ENCODE measurements at places on chromosomes 3 and 15.
A peak's percentile ranks its signal among the peaks of the same experiment; 100 is the strongest.

- no peak for ATAC-seq
Observed at GRCh38 chr15:71812966-71813722, 2.8 kb downstream of the NR2E3 start.

DNA sequence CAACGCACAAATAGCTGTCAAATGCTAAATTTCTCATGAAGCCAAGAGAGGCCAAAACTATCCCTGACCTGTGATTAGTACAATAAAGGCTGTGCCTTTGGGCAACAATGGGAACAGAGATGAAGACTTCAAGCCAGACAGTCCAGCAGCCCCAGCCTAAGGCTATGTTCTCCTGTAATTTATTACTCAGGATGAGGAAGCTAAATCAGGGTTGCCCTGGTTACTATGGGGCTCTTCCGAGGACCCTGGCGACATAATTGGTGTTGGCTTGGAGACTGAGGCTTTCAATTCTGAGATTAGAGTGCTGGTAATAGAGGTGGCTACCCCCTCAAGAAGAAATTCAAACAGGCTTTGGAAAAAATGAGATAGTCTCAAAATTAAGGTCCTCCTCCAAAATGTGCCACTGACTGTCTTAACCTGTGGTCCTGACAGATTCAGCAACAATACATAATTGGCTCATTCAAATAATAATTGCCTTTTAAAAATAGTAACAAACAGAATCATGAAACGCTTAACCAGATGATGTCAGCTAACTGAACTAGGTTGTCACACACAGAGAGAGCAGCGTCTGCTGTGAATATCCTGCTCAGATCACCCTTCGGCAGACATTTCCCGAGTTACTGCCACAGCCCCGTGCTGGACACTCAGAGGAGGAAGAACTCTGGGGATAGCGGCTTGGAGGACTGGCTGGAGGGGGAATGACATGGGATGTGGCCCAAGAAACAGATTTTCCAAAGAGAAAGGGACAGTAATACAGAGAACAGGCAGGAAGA is 43.0 kb downstream of the NSMCE3 start:
- ATAC-seq = no peak

DNA sequence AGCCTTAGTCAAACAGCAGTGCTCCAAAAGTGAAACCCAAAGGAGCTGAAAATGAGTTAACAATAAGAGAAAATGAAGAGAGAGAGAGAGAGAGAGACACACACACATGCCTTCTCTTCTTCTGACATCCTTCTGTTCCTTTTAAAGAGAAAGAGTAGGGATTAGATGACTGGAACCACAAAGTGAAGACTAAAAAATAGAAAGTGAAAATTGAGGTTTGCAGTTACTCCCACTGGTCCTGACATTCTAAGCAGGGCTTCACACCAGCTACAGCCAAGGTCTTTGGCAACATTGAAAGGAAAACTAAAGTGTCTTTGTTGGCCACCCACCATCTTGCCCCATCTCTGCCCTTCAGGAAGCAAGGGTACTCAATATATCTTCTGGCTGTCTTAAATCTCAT is 59.2 kb downstream of the USP50 start:
- peak; percentile 36 for ATAC-seq

GRCh38 chr3:51974277-51974962 is 444 bp upstream of the ABHD14A start:
- peak; percentile 15 for ATAC-seq

GRCh38 chr3:24199775-24200247 is 254.7 kb downstream of the NR1D2 start:
- ATAC-seq = no peak

- peak; percentile 57 for ATAC-seq
Observed at GRCh38 chr3:129526121-129526900, 2.1 kb upstream of the RHO start.

- ATAC-seq = no peak
Observed at GRCh38 chr3:108931035-108931434, 22.6 kb downstream of the GUCA1C start.

GRCh38 chr3:54939557-54940300 is 11.9 kb upstream of the LRTM1 start:
- no peak for ATAC-seq

- no peak for ATAC-seq
Observed at GRCh38 chr15:73928241-73928579, 1.9 kb downstream of the LOXL1 start.

DNA sequence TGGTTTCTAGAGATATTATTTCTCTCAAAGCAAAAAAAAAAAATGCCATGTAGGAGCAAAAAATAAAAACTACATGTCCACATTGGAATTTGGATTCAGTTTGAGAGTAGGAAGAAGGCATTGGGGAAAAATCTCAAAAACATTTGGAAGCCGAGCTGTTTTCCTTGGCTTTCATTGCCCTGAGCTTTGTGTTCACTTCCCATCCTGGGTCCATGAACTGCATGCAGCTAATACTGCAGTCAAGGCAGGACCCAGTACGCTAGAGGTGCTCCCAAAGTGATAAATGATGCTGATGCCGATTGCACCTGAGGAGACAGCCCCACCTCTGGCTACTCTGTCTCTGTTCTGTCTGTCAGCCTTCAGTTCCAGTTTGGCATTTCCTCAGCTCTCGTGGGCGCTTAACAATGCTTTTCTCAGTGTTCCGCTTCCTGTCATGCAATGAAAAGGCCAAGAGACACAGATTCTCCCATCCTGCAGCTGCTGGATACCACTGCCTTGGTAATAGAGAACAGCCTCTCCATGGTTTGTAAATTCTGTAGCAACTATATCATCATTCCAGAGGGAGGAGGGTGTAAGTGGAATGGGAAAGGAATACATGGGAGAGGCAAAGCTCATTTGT is 181.8 kb downstream of the RYR3 start:
- no peak for ATAC-seq

DNA sequence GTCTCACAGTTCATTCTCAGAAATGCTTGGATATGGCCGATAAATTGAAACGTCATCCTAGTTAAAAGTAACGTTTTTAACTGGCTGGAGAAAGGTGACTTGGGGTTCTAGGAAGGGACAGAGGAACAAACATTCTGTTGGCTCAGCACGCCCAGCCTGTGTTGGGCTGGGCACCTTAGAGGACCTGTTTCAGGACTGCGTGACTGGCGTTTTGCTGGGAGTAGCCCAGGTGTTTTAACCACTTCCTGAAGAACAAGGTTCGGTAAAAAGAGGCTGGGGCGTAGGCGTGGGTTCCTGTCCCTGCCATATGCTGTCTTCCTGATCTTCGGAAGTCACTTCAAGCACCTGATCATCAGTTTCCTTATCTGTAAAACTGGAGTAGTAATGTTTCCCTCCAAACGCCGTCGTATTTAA is 1.1 kb upstream of the TLNRD1 start:
- peak; percentile 26 for ATAC-seq

DNA sequence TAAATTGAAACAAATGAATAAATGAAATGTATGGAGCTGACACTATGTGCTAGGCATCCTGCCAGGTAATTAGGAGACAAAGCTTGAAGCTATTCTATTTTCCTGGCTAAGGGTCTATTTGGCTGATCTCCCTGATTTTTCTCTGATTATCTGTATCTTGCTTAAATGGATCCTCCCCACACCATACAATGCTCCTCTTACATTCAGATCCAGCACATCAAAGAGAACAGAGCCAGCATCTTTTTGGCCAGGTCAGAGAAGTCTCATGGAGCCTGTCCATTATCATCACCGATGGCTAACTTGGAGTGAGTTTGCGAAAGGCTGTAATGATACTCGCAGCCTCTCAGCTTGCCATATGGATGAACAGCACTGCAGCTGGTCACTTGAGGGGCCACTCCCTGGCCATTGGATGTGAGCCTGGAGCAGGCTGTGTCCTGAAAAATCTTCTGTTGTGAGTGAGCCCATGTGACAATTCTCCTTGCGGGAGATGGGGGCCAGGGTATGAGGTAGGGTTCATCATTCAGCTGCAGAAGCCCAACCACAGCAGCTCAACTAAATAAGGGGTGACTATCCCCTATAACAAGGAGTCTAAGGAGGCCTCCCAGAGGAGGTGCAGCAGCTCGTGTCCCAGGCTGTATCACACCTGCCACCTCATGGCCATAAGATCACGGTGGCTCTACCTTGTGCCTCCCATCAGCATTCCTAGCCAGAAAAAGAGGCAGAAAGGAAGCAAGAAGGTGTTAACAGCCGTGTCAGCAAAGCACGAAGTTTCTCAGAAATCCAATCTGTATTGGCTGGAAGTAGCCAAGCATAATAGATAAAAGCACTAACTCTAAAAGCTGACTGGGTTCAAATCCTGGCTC is 69.3 kb upstream of the ST8SIA2 start:
- no peak for ATAC-seq

GRCh38 chr3:10568549-10568948 is 63.2 kb upstream of the ATP2B2 start:
- no peak for ATAC-seq

- ATAC-seq = peak; percentile 46
Observed at GRCh38 chr15:74768771-74769342, 13.0 kb upstream of the CSK start.

DNA sequence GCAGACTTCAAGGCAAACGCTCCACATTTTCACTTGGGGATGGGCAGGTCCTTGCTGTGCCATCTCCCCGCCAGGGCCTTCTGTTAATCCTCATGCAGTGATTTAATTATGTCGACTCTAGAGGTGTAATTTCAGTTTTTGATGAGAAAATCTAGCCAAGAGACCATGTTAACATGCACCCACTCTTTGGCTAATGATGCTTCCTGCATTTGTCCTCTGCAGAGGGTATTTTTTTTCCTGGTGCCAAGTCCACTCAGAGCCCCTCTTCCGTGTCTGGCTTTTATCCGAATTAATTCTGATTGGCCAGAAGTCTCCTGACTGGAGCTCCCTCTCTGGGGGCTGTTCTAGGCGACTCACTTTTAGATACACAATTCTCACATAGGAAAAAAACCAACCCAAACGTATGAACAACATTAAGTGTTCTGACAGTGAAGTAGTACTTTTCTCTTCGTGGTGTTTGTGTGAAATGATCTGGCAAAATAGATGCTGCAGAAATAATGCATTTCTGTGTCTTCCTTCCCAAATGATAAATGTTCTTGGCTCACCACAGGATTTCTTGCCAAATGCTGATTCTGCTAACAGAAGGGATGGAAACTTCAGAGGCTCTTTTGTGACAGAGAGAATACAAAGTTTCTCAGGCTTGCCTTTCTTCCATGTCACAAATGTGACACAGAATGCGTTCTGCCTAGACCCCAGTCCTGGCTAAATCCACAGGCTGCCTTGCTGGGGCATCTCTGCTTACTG is 190.0 kb downstream of the CACNA2D3 start:
- no peak for ATAC-seq

DNA sequence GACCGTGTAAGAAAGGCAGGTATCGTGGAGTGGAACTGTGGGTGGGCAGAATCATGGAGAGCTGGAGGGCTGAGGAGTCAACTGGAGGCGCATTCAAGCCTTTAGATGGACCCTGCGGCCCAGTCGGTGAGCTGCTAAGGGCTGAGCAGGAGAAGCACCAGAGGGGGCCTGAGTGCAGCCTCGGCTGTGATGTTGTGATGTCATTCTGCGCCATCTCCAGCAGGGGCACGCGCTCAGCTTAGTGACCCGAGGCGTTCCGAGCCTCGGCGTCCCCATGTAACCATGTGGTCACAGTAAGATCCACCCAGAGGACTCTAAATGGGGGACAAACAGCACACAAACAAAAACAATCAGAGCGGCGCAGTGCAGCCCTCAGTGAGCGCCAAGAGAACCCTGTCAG is 76.8 kb downstream of the VGLL4 start:
- ATAC-seq = no peak

- no peak for ATAC-seq
Observed at GRCh38 chr15:55741833-55742497, 987 bp downstream of the PRTG start.

Data from activated CD4-positive, CD25-positive, alpha-beta regulatory T cell treated with anti-CD3 and anti-CD28 coated beads, Interleukin-2, amount 50 U/mL, for 24 hours (primary cell).